ENCODE measurements at places on chromosomes 13 and 19.

- DNase-seq, result no peak
Observed at GRCh38 chr13:96546463-96546862, 447.8 kb downstream of the OXGR1 start.

GRCh38 chr19:9878511-9879196 is 43.5 kb downstream of the PIN1 start:
- DNase-seq, result no peak

GRCh38 chr19:35752746-35753350 is 4.0 kb downstream of the HSPB6 start:
- DNase-seq, result no peak

DNA sequence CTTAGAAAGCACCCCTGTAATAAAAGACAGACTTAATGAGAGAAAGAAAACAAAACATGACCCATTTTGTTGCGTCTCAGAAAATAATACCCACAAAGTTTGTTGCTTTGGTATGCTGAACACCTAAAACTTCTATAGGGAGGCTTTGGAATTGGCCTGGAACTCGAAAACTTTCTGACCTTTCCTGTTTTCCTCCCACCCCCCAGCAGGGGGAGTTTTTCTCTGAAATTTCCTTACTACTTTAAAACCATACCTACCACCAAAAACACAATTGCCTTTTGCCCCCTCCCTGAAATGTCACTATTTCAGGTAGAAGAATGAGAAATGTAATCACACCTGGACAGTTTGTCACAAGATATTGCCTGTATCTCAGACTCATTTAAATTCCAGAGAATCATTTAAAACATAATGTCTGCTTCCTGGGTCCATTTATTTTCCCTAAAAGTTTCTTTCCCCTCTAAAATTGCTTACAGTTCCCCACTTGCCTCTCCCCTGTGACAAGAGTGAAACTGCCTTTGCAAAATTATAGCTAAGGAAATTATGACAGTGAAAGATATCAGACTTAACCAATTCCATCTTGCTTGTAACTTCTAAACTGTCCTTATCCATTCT is 2700.2 kb downstream of the PCDH9 start:
- no peak for DNase-seq

DNA sequence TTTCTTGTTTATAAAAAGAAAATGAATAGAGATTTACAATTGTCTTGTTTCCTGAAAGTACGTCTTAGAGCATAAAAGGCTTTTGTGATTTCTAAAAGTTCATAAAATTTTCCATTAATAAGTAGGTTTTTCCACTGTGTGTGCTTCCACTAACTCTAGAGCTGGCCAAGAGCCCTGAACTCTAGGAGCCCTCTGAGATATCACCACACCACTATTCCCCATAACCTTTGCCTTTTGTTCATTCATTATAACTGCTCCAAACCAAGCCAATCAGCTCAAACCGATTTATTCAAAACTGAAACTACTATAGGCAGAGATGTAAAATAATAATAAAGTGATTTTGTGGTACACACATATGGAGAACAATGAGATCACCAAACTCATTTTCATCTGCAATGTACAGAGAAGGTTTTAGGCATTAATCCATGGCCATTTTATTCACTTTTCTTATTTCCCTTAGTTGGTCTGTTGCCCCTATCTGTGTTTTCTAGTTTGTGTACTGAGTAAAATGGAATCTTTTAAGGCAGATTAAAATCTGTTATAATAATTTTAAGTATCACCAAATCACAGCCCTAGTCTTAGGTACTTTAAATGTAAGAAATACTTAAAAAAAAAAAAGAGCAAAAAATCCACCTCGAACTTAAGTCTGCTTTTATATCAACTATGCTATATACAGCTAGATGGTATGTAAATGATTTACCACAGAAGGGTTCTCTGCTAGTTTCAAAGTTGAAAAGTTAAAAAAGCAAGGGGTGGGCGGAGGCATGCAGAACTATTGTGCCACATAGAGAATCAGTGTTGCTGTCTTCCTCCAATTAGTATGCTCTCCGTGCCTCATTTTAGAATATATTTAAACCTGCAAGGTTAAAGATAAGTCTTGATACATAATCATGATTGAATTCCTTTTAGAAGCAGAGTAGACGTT is 311.3 kb downstream of the KLF12 start:
- DNase-seq, result no peak

DNA sequence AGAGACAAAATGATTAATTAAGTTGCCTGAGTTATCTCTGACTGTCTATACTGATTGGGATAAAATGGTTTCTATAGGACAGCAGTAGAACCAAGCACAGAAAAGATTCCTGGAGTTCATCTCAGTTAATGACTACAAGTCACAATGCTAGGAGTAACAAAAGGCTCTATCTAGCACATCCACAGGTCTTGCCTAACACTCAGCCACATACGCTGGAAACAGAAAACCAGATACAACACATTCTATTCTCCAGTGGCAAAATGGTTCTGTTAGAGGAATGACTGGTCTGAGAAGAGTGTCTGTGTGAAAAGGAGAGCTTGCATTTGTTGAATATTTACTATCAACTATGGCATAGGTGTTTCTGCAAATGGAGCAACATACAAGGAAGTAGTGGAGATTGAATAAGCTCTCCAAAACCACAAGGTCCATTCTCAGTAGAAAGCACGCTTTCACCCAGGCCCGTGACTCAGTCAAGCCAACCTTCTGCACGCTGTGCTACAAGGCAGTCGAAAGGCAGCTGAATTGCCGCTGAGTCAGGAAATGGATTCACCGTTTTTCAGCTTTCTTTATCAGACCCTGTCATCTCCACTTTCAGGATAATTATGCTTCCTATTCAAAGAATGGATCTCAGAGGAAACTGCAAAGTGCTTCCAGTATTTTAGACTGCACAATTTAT is 761.5 kb downstream of the EFNB2 start:
- no peak for DNase-seq

- no peak for DNase-seq
Observed at GRCh38 chr13:102589301-102589822, 7.4 kb upstream of the TPP2 start.

DNA sequence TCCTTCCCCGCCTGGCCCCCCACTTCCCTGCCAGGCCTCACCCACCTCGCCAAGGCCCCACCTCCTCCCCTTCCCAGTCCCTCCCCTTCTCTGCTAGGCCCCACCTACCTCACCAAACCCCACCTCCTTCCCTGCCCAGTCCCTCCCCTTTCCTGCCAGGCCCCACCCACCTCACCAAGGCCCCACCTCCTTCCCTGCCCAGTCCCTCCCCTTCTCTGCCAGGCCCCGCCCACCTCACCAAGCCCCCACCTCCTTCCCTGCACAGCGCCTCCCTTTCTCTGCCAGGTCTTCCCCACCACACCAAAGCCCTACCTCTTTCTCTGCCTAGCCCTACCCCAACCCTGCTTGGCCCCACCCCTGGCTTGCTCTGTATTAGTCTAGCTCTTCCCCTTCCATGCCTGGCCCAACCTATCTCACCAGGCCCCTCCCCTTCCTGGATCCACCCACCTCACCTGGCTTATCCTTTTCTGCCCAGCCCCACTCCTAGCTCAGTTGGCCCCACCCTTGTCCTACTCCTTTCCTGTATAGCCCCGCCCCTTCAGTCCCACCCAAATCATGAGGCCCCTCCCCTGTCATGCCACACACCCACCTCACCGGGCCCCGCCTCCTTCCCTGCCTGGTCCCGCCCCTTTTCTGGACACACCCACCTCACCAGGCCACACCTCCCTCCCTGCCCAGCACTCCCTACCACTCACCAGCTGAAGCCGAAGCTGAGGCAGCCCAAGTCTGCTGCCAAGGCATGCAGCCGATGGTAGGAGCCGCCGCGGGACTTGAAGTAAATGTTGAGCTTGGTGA is 16.2 kb downstream of the CERS1 start:
- no peak for DNase-seq

GRCh38 chr13:105147461-105147860 is 1388.0 kb downstream of the EFNB2 start:
- DNase-seq, result no peak

- no peak for DNase-seq
Observed at GRCh38 chr13:85473144-85473543, 326.1 kb downstream of the SLITRK6 start.

DNA sequence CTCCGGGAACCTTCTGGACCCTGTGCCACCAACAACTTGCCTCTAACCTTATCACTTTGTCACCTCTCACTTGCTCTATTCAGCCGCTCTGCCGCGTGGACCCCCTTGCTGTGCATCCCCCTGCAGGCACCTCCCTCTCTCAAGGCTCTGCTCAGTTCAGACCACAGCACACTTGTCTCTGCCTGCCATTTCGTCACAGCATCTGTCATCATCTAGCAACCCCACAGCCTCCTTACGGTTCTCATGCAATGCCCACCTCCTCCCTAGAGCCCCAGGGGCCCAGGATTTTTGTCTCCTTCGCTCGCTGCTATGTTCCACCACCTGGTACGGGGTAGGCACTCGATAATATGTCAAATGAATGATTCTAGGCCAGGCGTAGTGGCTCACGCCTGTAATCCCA is 4.8 kb downstream of the HAUS8 start:
- DNase-seq, result no peak

GRCh38 chr13:98410612-98411011 is 166.3 kb downstream of the STK24 start:
- DNase-seq, result no peak

- no peak for DNase-seq
Observed at GRCh38 chr13:109971006-109971405, 184.6 kb upstream of the IRS2 start.

DNA sequence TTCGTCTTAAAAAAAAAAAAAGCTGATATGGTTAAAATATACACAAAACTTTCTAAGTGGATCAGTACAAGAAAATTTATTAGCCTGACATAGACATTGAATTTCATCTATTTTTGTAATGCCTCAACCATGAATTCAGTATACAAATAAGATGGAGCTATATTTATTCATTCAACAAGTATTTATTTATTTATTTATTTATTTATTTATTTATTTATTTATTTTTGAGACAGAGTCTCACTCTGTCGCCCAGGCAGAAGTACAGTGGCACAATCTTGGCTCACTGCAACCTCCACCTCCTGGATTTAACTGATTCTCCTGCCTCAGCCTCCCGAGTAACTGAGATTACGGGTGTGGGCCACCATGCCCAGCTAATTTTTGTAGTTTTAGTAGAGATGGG is 78.5 kb upstream of the GSX1 start:
- no peak for DNase-seq

- no peak for DNase-seq
Observed at GRCh38 chr13:102715447-102715846, 20.6 kb upstream of the METTL21C start.

DNA sequence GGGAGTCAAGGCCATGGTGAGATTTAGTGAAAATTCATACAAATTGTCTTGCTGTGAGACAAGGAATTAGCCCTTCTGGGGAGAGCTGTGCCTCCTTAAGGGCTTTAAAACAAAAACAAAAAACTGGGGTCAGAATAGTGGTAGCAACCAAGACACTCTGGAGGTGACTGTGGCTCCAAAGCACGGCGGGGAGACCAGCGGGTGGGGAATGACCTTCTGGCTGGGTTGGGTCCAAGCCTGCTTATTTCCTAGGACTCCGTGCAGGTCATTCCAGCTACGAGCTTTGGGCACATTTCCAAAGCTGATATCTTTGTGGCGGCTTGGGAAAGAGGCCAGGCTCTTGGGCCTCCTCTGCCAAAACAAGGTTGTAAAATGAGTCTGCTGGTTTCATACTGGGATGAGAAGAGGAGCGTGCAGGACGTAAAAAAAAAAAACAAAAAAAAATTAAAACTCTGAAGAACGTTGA is 348.3 kb downstream of the UQCRFS1 start:
- DNase-seq, result no peak

- DNase-seq, result no peak
Observed at GRCh38 chr13:51895906-51896888, 34.4 kb downstream of the CCDC70 start.

DNA sequence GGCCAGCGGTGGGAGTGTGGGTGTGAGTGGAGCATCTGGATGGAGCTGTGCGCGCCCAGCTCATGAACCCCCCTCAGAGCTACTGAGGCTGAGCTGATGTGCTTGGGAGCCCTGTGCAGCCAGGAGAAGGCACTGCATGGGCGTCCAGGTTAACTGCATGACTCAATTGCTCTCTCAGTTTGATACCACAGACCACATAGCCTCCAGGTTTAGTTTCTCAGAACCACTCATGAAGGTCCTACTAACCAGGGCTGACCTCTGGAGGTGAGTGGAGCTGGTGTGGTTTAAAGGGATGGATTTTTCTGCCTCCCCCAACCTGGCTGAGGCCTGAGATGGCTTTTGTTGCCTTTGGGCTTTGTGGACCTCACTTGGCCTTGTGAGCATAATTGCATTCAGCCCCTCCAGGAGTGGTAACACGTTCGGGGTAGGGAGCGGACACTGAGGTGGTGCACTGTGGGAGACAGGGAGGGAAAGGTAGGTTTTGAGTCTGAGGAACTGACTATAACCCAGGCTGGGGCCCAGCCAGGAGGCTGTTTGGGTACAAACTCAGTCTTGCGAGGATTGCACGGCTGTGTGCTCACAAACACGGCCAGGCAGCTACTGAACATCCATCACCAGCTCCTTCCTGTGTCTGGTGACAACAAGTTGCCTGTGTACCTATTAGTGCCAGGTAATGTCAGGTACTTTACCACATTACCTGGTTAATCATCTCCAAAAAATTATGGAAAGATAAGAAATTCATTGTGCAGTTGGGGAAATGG is 97.5 kb downstream of the RGCC start:
- DNase-seq, result no peak

DNA sequence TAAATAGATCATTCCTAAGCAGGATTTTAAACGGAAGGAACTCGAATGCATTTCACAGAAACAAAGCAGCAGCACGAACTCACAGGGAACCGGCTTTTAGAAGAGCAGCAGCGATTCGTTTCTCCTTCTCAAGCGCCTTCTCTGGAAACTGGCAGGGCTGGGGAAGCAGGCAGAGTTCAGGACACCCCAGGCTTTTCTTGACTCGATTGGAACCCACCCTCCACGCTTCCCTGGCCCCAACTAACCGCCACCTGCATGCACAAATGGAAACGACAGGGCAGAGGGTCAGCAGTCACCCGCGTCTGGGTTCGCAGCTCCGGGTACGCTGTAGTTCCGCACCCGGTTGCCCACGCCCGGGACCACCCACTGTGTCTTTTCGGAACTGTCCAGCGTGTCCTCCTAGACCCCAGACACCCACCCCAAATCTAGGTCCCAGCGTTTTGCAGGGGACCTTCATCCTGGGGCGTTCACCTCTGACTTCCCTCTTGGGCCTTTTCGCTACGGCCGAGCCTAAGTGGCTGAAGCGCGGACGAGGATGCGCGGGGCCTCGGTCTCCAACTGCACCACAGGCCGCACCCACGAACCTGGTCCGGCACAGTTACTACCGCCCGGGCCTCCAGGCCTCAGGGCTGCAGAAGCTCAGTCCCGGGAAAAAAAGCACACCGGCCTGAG is 500 bp downstream of the ZFP30 start:
- DNase-seq, result peak; percentile 0

- no peak for DNase-seq
Observed at GRCh38 chr19:30449673-30450072, 77.5 kb downstream of the ZNF536 start.

- DNase-seq, result no peak
Observed at GRCh38 chr19:18233224-18233825, 7.1 kb upstream of the PDE4C start.

DNA sequence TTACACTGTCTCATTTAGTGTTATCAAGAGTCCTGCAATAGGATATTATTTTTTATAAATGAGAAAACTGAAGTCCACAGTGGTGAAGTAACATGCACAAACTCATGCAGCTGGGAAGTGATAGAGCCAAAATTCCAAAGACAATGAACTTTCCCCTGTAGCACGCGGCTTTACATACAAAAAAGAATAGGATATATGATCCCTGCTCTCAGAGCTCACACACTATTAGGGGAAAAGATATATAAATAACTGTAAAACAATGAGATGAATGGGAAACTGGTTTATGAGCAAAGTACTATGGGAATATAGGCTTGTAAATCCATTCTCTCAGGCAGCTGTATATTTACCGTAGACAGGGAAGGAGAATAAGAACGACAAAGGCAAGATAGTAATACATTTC is 39.7 kb downstream of the THSD1 start:
- DNase-seq, result no peak
